Mesothelial cell of epicardium (in vitro differentiated cells): ENCODE measurements at places on chromosomes 1 and 21.
A peak's percentile ranks its signal among the peaks of the same experiment; 100 is the strongest.

- peak; percentile 55 for DNase-seq
Observed at GRCh38 chr1:213987422-213987926, 299 bp upstream of the PROX1 start.

GRCh38 chr1:110570901-110571300 is 35.3 kb downstream of the KCNA2 start:
- DNase-seq, result no peak

DNA sequence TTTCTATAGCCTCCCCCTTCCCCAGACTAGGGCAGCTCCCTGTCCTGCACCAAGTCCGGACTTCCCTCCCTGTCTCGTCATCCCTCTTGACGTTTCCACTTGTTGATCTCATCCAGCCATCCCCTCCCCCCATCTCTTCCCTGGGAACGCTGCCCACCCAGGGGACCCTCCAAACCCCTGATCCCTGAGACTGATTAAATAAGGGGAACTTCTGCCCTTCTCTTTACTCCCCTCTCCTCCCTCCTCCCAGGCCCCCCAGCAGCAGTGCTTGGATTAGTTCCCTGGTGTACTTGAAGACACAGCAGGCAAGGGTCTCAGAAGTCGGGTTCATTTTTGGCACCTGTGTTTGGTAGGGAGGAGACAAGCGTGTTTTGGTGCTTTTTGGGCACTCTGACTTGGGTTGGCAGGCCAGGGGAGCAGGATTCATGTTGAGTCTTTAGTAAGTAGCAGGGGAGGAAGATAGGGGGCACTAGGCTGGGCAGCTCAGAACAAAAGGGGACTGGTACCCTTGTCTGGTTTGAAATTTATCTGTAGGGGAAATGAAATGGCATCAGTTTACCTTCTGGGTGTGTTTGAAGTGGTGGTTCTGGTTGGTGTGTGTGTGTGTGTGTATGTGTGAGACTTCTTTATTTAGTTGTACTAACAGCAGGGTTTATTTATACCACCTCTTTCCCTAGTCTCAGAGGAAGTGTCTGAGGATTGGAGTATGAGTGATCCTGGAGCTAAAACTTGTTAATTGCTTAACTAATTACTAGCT is 11.1 kb downstream of the VANGL2 start:
- no peak for DNase-seq

- peak; percentile 57 for DNase-seq
Observed at GRCh38 chr1:58814251-58815068, 30.6 kb upstream of the JUN start.
